ENCODE measurements at places on chromosomes 12 and 14. TPM values are rescaled to one million over a fixed set of nuclear protein-coding genes. Genes with fewer than 3 reads are reported as not detected.

- DNase-seq: no peak
Measured at GRCh38 chr14:56211084-56211483, 92.9 kb downstream of the PELI2 start.

DNA sequence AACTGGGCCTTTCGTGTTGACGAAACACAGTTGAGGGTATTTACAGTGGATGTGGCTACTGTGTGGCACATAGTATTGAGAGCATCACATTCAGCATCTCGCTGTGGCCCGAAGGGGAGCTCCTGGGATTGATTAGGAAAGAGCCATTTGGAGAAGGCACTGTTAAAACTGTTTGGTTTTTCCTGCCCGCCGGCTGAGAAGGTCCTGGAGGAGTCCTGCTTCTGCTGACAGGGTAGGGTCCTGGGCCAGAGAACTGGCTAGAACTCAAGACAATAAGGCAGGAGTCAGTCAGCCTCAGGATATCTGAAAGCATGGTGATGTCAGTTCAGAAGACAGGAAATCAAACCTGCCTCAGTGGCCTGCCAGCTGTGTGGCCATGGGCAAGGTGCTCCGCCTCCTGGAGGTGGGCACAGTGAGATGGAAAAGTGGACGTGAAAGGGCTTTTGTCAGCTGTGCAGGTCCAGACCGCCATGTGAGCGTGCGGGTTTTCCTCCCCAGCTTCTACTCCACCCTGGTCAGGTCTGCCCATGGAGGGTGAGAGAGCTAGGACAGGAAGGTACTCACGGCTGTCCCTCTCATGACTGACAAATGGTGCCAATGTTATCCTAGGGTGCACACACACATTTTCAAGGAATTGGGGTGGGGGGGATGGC lies 92.3 kb downstream of the NTF3 start:
- DNase-seq: no peak

Gene LTB4R
- 0.98 TPM for polyA plus RNA-seq

- no peak for DNase-seq
Measured at GRCh38 chr12:130357241-130357640, 19.6 kb downstream of the PIWIL1 start.

GRCh38 chr12:109677279-109677691 lies 36.3 kb upstream of the FAM222A start:
- no peak for DNase-seq

- no peak for DNase-seq
Measured at GRCh38 chr14:24315807-24316596, 4.7 kb downstream of the LTB4R start.

- DNase-seq: no peak
Measured at GRCh38 chr14:102966681-102967505, 44.4 kb downstream of the AMN start.

GRCh38 chr12:25051656-25052195 lies 102.8 kb upstream of the BCAT1 start:
- DNase-seq: no peak

GRCh38 chr12:125064492-125064891 lies 743 bp upstream of the AACS start:
- no peak for DNase-seq

GRCh38 chr12:9948606-9949296 lies 16.6 kb upstream of the CLEC2A start:
- DNase-seq: no peak

- no peak for DNase-seq
Measured at GRCh38 chr14:61433169-61433568, 111.8 kb downstream of the PRKCH start.

GRCh38 chr14:84760489-84761126 lies 769.3 kb upstream of the FLRT2 start:
- no peak for DNase-seq

GRCh38 chr14:104599446-104599845 lies 5.1 kb downstream of the TMEM179 start:
- DNase-seq: no peak

Gene RPL10L
- not detected for polyA plus RNA-seq

Gene PPFIA2
- 0.20 TPM for polyA plus RNA-seq

Gene POLE
- polyA plus RNA-seq: 6.3 TPM

DNA sequence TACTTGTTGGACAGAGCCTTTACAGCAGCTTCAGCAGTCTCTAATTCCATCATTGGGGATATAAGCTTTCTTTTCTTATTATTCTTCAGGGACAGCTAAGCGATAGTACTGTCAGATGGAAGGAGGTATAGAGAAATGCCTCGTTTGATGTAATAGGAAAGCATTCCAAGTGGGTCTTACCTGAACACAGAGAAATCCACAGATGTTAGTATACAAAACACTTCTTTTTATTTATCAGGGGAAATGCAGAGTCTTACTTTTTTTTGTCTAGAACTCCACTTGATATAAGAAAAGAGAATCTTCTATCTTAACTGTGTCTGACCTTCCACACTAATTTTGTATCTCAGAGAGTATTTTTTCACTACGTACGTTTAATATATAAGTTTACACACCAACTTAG lies 1.9 kb downstream of the SYT1 start:
- DNase-seq: no peak

Gene PIWIL1
- polyA plus RNA-seq: not detected

Gene DUSP16
- 12.8 TPM for polyA plus RNA-seq

DNA sequence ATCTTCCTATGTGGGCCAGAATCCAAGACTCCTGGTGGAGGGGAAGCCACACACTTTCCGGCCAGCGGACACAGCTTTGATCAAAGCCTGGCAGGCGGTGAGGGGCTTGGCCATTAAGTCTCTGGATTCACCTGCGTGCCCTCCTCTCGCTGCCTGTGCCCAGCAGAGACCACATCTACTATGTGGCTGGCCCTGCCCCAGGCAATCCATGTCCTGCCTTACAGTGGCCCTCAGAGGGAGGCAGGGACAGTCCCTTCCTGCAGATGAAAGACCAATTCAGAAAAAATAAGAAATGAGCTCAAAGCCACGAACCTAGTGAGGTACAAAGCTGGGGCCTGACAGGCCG lies 82.7 kb upstream of the GPR68 start:
- no peak for DNase-seq

Gene INHBC
- polyA plus RNA-seq: not detected

Gene PTGES3
- polyA plus RNA-seq: 80.1 TPM

Gene KRT2
- not detected for polyA plus RNA-seq

DNA sequence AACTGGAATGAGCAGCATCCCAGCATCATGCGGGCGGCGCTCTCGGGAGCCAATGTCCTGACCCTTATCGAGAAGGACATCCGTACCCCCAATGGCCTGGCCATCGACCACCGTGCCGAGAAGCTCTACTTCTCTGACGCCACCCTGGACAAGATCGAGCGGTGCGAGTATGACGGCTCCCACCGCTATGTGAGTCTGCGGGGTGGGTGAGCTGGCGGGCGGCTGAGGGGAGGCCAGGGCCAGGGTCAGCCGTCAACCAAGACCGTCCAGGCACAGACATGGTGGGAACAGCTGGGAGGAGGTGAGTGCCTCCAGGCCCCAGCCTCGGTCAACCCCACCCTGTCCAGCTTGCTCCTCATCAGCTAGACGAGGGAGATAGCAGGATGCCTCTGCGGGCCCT lies 25.8 kb upstream of the NXPH4 start:
- no peak for DNase-seq

- no peak for DNase-seq
Measured at GRCh38 chr12:92827836-92828431, 101.2 kb downstream of the EEA1 start.

DNA sequence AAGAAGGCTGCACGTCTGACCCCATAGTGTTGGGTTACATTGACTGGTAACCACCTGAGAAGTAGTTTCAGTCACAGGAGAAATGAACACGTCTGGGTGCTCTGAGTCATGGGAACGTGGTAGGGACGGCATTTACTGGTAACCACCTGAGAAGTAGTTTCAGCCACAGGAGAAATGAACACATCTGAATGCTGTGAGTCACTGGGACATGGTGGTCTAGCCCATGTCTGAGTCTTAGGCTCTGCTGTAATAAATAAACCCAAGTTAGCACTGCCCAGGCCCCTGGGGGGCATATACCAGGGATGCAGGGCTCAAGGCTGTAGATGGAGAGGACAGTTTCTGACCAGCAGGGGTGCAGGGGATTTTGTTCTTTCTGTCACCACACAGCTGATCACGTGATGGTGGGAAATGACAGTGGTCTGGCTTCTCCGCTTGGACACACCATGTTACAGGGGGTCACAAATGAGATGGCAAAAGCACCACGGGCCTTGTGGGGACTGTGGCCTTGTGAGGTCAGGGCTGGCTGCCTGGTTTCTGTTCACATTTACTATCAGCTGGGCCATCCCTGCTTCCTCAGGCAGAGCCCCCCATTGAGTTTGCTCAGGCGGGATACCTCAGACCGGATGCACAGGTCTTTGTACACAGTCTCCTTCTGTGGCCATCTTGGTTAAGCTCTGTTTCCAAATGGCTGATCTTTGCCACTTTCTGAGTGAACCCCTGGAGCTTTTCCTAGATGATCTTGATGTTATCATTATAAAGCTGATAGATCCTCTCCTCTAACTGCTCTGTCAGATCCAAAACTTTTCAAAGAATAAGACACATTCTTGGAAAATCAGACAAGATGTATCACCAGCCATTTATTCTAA lies 9.8 kb upstream of the C12orf42 start:
- no peak for DNase-seq

GRCh38 chr12:120247621-120248030 lies 17.9 kb downstream of the PXN start:
- DNase-seq: no peak

DNA sequence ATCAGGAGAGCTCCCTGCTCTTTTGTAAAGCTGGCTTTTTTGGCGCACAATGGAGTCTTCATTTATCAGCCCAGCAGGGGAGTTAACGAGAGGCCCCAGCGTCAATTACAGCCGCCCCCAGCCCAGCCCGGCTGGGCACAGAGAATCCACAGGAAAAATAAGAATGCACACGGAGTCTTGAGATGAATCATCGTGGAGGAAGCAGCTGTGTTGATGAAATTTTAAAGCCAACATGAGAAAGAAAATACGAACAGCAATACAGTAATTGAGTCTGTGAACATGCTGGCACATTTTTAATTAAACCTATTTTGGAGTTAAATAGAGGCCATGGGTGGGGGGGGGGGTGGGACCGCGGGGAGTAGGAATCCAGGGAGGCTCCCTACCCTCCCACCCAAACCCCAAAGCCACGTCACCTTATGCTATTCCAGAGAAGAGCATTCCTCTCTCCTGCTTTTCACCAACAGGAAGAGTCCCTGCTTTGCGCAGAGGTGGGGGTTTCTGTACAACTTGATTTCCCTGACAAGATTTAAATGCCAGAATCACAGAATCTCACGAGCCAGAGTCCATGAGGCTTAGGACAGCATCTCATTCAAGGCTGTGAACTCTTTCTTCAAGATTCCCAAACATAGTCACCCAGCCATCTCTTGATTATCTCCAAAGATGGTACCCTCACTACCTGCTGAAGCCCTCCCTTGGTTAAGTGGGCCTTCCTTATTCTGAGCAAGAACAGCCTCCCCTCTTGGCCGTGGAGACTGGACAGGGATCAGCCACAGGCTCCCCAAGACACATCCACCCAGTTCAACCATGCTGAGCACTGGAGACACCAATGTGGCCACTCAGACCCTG lies 50.3 kb downstream of the CCNK start:
- no peak for DNase-seq

DNA sequence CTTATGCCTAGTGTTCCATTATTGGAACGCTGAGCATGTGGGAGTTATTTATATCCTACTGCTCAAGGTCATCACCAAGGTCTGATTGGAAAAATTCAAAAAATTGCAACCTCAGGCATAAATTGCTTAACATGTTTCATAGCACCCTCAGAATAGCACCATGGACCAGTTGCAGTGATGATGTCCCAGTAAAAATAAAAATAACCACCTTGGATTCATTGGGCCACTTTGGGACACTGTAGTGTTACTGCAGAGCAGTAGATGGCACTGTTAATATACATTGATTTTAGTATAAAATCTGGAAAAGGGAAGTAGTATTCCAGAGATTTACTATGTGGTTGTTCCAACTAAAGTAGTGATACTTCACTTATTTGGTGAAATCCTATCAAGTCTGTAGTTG lies 31.0 kb upstream of the PTCSC3 start:
- DNase-seq: no peak

GRCh38 chr12:26937443-26937862 lies 328 bp downstream of the INTS13 start:
- no peak for DNase-seq

DNA sequence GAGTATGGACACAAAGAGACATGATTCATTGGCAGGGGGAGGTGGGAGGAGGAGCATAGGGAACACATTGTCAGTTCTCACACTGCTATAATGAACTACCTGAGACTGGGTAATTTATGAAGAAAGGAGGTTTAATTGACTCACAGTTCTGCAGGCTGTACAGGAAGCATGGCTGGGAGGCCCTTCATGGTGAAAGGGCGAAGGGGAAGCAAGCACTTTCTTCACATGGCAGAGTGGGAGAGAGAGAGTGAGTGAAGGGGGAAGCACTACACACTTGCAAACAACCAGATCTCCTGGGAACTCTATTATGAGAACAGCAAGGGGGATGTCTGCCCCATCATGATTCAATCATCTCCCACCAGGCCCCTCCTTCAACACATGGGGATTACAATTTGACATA lies 391.8 kb downstream of the BMP4 start:
- DNase-seq: no peak

DNA sequence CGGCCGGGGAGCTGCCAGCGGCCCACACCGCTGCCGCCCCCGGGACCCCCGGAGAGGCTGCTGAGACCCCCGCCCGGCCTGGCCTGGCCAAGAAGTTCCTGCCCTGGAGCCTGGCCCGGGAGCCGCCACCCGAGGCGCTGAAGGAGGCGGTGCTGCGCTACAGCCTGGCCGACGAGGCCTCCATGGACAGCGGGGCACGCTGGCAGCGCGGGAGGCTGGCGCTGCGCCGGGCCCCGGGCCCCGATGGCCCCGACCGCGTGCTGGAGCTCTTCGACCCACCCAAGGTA lies 12.8 kb downstream of the SH2B3 start:
- DNase-seq: no peak

Gene NFATC4
- polyA plus RNA-seq: 42.0 TPM

Gene ART4
- not detected for polyA plus RNA-seq

- peak; percentile 82 for DNase-seq
Measured at GRCh38 chr12:93302331-93303229, 75.1 kb upstream of the NUDT4 start.

GRCh38 chr12:58711974-58712373 lies 208.3 kb downstream of the LRIG3 start:
- DNase-seq: peak; percentile 11

DNA sequence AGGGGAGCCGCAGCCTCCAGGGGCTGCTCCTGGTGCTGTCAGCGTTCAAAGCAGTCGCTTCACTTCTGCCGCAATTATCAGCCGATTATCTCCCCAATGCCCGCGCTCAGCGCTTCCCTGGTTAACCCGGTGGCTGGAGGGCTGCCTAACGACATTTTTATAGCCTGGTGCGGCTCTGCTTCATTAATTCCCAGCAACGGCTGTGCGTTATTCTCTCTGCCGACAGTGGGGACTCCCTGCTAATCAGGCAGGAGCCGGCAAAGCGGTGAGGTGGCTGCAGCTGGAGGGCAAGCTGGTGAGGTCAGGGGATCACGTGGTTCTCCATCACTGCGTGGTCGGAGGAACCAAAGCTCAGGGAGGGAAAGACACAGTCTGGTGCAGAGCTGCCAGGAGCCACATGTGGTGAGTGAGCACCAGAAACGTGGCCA lies 62.9 kb downstream of the GLRX5 start:
- DNase-seq: no peak
